Esophagus muscularis mucosa (tissue), 4 donors: ENCODE measurements at places on chromosomes 3 and 15.

GRCh38 chr15:36595611-36596010 is 16.2 kb downstream of the CDIN1 start:
- DNase-seq = no peak

- DNase-seq = peak; percentile 5
These were observed 194.1 kb downstream of the MEX3B start for GRCh38 chr15:81851757-81852156.

- no peak for DNase-seq
These were observed 27.0 kb downstream of the TM4SF4 start for GRCh38 chr3:149501524-149501923.

GRCh38 chr15:100517846-100518245 is 10.9 kb downstream of the CERS3 start:
- no peak for DNase-seq

DNA sequence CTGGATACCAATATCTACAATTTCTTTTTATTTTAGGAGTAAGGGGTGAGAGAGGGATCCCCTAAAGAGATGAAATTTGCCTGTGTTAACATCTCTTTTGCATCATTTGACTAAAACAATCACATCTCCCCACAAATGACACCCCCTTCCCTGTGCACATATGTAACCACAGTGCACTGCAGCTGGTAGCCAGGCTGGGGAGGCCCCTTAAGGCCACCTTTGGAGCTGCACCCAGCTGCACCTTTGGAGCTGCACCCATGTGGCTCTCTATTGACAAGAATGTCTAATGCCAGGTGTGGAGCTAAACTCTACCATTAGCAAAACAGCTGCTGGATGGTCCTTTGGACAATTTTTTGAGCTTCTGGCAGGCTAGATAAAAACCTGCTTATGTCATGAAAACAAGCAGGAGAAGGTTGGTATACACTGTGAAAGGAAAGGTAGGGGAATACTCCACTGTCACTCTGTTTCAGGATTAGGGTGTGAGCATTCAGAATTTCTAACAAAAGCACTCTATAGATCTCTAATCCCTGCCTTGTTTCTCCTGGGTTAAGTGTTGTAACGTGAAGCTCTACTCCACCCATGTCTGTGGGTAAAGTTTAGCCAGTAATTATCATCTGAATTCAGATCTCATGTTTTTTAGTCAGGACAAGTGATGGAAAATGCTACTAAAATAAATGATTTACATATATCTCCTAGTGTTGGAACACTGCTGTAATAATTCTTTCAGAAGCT is 52.1 kb downstream of the TFG start:
- DNase-seq = no peak

- no peak for DNase-seq
These were observed 107.3 kb upstream of the PRR20G start for GRCh38 chr3:127394984-127395662.

GRCh38 chr3:71345429-71346040 is 238.0 kb downstream of the FOXP1 start:
- DNase-seq = no peak
